RWPE1 (cell line): ENCODE measurements at places on chromosomes 16 and 17.

DNA sequence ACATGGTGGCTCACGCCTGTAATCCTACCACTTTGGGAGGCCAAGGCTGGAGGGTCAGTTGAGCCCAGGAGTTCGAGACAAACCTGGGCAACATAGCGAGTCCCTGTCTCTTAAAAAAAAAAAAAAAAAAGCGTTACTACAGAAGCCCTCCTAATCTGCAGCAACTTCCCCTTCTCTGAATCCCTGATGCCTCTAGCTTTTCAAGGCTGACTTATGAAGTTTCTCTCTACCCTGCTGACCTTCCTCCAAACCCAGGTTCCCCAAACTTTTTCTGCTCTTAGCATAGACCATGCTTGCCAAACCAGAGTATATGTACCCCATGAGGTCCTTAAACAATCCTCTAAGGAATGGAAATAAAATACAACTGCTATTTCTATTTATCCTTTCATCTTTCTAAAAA lies 16.4 kb downstream of the LYRM1 start:
- no peak for DNase-seq

DNA sequence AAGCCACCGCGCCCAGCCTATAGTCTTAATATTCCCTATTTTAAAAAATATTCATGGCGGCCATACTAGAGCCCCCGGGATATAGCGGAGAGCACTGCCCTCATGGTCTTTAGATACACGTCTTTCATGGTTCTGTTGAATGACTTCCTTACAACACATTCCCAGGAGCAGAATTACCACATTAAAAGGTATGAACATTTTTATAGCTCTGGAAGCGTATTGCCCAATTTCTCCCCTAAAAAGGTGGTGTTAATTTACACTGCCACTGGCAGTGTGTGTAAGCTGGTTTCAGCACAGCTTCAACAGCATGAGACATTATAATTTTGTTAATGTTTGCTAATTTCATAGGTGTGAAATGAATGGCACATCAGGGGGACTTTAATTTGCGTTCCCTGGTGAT lies 19.0 kb downstream of the C17orf100 start:
- DNase-seq: no peak

DNA sequence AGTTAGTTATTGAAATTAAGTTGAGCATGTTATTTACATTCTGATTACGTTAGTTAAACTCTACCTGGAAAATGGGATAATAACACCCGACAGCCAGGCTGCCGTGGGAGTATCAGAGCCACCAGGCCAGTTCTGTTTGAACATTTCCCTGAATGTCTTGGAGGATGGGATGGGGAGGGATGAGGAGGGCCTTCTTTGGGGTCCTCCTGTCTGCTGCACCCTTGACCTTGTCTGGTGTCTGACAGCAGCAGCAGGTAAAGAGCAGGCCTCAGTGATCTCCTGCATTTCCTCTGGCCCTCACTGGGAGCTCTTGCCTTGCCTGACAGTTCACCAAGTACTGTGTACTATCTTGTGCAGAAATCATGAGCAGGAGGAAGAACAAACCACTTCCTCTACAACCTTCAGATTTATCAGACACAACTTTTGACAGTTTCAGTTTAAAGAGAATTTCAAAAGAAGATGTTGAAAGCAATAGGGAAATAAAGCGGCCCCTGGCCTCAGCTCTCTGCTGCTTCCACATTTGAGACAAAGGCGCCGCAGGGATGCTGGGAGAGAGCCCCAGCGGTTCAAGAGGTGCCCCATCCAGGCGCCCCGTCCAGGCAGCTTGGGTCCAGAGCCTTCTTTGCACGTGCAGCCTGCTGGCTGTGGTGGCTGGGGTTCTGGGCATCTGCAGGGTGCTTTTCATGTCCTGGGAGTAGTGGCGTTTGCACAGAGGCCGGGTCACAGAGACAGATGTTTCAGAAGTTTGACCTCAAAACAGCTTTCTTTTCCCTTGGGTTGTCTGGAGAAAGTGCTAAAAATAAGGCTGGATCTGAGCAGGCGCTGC lies 25.3 kb downstream of the CMIP start:
- DNase-seq: no peak

DNA sequence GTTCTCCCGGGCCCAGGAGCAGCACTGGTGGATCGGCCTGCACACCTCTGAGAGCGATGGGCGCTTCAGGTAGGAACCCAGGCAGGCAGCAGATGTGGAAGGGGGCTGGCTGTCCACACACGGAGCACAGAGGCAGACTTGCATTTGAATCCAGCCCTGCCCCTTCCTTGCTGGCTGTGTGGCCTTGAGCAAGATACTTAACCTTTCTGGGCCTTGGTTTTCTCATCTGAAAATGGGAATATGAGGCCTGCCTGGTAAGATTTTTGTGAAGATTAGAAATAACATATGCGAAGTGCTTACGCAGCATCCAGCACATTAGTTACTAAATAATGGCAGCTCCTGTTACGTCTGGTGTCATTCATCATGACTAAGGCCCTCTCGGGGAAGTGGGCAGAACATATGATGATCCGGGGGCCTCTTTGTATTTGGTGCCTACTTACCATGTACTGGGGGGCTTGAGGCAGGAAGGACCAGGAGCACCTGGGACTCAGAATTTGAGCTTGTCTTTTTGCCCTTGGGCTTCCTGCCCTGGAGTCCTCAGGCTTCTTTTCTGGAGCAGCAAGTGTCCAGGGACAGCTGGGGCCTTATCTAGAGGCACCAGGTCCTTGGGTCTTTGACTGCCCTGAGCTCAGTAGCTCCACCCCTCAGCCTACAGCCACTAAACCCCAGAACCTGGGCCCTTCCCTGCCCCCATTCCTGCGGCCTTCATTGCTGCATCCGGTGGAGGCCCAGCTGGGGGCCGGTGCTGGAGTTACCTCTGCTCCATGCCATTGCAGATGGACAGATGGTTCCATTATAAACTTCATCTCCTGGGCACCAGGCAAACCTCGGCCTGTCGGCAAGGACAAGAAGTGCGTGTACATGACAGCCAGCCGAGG lies 53.8 kb downstream of the MRC2 start:
- no peak for DNase-seq

- no peak for DNase-seq
These were observed 2.7 kb upstream of the PRSS41 start for GRCh38 chr16:2795395-2796143.

- DNase-seq: peak; percentile 36
These were observed 5.3 kb downstream of the NEURL4 start for GRCh38 chr17:7323731-7324437.

GRCh38 chr17:7912927-7913524 lies 3.1 kb downstream of the RNF227 start:
- DNase-seq: peak; percentile 61

DNA sequence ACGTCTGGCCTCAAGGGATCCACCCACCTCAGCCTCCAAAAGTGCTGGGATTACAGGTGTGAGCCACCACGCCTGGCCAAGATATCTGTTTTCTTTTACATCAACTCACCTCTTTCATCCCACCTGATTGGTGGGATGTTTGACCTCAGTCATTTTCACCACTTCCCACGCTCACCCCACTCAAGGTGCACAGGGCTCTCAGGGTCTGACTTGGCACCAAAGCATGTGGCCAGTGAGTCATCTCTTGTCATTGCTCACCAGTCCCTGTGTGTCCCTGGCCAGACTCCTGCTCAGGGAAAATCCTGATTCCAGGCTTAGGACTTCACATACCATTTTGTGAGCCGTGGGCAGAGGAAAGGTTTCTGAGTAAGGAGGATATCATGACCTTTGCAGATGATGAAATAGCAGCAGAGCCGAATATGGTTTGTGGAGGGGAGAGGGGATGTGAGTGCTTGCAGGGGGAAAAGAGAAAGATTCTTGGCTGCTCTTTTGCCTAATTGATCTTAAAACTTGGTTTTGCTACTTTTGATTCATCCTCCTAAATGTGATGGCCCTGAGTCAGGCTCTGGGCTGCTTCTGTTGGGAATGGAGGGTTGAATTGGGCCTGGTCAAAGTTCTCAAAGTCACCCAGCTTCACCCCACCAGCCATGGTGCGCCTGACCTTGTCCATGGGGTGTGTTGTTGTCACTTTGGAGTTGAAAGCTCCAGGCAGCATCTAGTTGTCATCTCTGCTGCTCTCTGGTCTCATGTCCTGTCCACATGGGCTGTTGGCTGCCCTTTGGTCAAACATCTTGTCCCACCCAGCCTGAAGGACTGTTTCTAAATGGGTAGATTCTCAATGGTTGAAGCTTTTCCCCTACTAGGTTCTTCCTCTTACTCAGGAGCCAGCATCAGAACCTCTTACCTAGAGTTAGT lies 6.0 kb upstream of the KCNH6 start:
- DNase-seq: peak; percentile 22

GRCh38 chr16:83068686-83069085 lies 441.9 kb downstream of the CDH13 start:
- DNase-seq: no peak

GRCh38 chr17:74447628-74448159 lies 15.8 kb downstream of the GPRC5C start:
- no peak for DNase-seq

DNA sequence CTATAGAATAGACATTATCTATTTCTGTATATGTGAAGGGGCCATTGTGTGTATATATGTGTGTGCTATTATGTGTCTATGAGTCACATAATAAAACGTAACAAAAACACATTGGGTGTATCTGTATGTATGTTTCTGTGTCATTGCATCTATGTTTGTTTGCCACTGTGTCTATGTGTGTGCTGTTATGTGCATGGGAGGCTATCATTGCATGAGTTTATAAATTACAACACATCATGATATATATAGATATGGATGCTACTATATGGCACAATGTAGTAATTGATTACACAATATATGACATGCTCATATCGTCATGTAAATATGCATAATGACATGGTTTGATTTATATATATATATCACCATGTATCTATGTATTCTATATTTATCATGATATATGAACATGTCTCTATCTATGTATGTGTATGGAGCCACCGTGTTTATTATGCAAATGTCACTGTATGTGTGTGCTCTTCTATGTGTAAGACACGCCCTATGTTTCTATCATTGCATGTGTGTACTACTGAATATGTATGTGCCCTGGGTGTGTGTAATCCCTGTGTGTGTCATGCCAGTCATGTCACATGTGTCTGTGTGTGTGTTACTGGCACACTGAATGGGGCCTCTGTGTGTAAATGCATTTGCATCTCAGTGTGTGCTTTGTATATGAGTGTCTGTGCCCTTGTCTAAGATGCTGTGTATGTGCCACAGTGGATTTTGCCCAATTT lies 1.4 kb upstream of the TSPOAP1 start:
- no peak for DNase-seq

GRCh38 chr17:1013729-1014090 lies 16.8 kb downstream of the TIMM22 start:
- DNase-seq: no peak

DNA sequence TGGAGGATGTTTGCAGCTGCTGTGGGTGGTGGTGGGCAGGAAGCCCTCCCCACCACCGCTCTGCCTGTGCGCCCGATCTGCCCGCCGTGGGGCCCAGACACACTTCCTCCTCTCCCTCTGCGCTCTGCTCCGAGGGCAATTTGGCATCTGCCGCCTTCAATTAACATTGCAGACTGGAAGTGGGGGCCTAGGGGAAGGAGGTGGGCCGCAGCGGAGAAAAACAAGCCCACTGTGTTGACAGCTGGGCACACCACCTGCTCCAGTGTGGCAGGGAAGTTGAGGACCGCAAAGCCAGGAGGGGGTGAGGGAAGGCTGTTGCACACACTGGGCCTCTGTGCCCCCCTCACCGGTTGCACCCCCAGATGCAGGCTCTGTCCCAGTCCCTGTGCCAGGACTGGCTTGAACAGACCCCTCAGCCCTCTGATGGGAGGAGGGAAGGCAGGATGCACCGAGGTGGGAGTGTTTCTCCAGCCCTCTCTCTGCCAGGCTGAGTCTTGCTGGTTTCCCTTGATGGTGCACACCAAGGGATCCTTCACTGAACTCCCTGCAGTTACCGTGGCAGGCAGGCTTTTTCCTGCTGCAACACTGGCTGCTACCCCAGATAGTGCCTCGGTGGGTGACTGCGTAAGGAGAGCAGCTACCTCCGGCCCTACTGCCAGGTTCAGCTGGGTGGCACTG lies 72.8 kb upstream of the MED9 start:
- no peak for DNase-seq

GRCh38 chr16:15610369-15610871 lies 32.5 kb downstream of the MARF1 start:
- DNase-seq: no peak

DNA sequence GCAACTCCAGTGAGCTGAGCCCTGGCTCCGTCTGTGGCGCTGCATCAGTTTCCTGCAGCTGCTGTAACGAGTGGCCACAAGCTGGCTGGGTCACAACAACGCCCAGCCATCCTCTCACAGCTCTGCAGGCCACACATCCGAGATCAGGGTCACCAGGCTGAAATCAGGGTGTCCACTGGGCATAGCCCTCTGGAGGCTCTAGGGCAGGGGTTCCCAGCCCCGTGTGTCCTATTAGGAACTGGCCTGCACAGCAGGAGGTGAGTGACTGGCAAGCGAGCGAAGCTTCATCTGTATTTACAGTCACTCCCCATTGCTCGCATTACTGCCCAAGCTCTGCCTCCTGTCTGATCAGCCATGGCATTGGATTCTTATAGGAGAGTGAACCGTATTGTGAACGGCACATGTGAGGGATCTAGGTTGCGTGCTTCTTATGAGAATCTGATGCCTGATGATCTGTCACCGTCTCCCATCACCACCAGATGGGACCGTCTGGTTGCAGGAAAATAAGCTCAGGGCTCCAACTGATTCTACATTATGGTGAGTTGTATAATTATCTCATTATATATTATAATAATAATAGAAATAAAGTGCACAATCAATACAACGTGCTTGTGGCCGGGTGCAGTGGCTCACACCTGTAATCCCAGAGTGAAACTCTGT lies 176.5 kb downstream of the SEC14L1 start:
- DNase-seq: no peak

DNA sequence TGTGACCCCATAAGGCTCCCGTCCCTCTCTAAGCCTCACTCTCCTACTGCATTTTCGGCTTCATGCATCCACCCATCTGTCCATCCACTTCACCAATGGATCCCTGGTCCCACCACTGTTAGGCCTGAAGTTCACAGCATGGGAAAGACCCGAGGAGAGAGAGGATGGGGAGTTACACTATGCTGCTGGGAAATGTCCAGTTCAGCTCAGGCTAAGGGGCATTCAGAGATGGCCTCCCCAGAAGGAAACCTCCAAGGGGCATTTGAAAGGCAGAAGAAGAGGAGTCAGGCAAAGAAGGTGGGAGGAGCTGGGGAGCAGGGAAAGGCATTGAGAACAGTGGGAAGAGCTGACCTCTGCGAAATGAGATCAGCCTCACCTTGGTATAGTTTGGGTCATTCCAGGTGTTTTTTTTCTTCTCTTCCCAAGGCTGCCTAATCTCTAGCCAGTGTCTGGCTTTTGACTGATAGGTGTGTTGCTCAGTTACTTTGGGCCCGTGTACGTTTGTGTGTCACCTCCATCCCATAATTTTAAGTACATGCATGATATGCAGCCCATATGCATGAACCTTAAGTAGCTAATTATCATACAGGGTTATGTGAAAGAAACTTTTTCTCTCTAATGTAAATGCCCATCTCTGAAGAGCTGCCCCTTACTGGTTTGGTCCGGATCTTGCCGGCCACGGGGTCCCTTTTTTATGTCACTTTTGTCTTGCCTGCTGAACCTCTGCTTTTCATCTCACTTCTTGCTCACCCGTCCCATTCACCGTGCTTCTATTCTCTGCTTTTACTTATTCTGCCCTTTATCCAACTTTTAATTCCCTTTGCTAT lies 11.6 kb upstream of the DRC7 start:
- no peak for DNase-seq

- DNase-seq: peak; percentile 48
These were observed 35.6 kb downstream of the RPA1 start for GRCh38 chr17:1865252-1866037.
